ENCODE measurements at places on chromosomes 12 and 14.

- no peak for DNase-seq
Observed at GRCh38 chr12:47235258-47236040, 155.7 kb upstream of the AMIGO2 start.

DNA sequence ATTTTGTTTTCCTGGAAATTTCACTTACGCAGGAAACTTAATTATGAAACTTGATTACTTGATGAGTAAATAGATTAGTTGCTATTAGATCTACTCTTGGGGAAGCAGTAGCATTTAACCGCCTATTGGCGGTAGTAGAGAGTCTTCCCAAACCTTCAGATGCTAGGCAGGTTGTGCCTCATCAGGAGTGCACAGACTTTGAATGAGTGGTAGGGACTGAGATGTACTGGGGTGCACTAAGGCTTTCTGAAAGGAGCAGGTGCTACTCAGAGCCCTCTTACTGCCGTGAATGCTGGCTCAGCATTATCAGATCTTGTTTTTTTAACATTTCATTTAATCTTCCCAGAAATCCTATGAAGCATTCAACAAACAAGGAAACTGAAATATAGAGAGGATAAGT lies 7.7 kb downstream of the GATC start:
- DNase-seq: no peak

DNA sequence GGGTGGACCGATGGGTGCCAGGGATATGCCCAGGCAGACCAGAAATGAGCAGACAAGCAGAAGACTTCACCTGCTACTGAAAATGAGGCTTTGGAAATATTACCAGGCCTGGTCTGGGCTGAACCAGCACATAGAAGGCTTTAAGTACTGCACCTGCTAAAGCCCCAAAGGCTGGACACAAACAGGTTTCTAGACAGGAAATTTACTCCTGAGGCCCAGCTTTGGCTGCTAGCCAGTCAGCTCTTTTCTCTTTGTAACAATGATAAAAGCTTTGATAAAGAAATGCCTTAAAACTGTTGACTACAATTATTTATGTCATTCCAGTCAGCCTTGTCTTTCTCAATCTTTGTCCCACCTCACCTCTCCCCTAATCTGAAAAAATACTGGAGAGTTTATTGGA lies 228.9 kb upstream of the EGLN3 start:
- no peak for DNase-seq

DNA sequence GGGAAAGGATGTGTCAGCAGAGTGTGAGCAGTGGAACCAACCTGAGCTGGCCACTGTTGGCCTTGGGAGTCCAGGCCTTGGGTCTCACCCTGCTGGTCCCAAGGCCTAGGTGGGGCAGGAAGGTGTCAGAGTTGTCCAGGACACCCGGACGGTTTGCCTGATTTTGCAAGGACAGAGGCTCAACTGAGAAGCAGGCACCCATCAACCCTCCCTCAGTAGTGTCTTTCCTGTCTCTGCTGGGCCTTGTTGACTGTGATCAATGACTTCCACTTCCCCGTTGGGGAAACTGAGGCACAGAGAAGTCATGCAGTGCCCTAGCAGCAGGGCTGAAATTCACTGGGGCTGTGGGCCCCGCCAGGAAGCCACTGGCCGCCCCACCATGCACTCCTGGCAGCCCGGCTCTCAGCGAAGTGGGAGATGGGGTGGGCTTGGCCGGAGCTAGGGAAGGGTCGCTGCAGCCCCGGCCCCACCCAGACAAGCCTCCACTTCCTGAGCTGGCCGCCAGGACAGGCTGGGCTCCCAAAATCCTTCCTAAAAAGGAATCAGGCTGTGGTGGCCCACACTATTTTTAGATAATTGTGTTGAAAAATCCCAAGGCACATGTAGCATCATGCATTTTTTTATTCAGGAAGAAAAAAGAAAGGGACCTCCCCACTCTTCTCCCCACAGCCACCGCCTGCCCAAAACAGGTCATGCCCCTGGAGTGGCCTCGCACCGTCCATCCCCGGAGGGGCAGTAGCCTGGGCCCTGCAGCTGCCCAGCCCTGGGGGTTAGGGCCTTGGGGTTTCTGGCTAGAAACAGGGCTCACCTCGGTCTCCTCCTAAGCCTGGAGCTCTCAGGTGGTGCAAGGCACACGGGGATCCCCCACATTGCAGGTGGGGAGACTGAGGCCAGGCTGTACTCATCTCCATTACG lies 127.4 kb downstream of the CALM1 start:
- no peak for DNase-seq

GRCh38 chr14:98168211-98168985 lies 1103.6 kb downstream of the BCL11B start:
- DNase-seq: no peak

DNA sequence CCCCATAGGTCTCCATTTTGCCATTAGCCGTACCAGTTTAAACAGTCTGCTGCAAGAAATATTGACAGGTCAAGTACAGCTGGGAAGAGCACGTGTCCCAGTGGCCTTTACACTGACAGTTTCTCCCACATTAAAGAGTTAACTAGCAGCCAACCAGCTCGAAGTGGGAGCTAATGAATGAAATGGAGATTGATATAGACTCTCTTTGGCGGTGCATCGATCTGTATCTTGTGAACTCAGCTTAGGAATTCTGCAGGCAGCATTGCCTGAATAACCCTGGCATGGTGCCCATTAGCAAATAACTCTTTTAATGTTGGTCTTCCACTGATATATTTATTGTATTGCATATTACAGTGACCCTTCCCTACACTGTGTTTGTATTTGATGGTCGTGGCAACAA lies 319.4 kb downstream of the EGLN3 start:
- DNase-seq: no peak

DNA sequence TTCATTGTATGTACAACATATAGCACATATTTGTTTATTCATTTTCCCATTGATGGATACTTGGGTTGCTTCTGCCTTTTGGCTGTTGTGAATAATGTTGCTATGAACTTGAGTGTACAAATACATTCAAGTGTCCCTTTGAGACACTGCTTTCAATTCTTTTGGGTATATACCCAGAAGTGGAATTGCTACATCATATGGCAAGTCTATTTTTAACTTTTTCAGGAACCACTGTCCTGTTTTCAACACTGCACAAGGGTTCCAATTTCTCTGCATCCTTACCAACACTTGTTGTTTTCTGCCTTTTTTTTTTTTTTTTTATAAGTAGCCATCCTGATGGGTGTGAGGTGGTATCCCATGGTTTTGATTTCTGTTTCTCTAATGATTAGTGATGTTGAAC lies 15.9 kb downstream of the RBMS2 start:
- no peak for DNase-seq

- DNase-seq: no peak
Observed at GRCh38 chr14:51478175-51478621, 173.5 kb upstream of the FRMD6 start.
